ENCODE measurements at places on chromosomes 4 and X.

- peak; percentile 17 for DNase-seq
- no peak overlapping the region for H3K4me3 ChIP-seq
- peaks cover 26% of the 10 kb centered on the region for H3K4me1 ChIP-seq
- H3K27ac ChIP-seq = no peak overlapping the region
- H3K36me3 ChIP-seq = peaks cover under 1% of the 10 kb centered on the region
Observed at GRCh38 chr4:105283501-105283900, 136.8 kb downstream of the TET2 start.

- peaks cover 17% of the 10 kb centered on the region for H3K4me1 ChIP-seq
- peak overlapping the region; percentile 64 for H3K27ac ChIP-seq
- no peaks in the 10 kb centered on the region for H3K27me3 ChIP-seq
Observed at GRCh38 chrX:121958886-121959285, 911.5 kb downstream of the GLUD2 start.

- H3K36me3 ChIP-seq = peaks cover 8% of the 10 kb centered on the region
- H3K27ac ChIP-seq = peak overlapping the region; percentile 97
- peaks cover 80% of the 10 kb centered on the region for H3K4me1 ChIP-seq
- DNase-seq = no peak
- peaks cover 7% of the 10 kb centered on the region for H3K27me3 ChIP-seq
- H3K4me3 ChIP-seq = no peak overlapping the region
Observed at GRCh38 chr4:16687845-16688244, 210.6 kb downstream of the LDB2 start.

- H3K4me1 ChIP-seq = peaks cover 42% of the 10 kb centered on the region
- peak; percentile 72 for DNase-seq
- H3K36me3 ChIP-seq = peaks cover 4% of the 10 kb centered on the region
- peak overlapping the region; percentile 98 for H3K27ac ChIP-seq
- peak overlapping the region; percentile 80 for H3K4me3 ChIP-seq
Observed at GRCh38 chrX:41009850-41010846, 75.1 kb upstream of the USP9X start.

DNA sequence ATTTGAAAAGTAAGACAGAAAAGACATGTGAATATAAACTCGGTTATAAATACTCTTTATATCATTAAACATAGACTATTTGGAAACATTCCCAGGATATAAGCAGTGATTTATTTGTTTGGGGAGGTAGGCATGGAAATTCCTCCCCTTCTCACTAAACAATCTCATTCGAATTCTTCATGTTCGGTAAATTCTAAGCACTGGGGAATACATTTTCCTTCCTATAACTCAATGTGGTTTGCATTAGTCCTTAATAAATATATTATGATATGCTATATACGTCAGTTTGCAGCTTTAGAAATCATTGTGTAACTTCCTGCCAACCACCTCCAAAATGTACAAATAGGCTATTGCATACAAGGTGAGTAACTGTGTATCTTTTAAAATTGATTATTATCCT is 99.6 kb downstream of the UGT8 start:
- no peak overlapping the region for H3K27ac ChIP-seq
- no peaks in the 10 kb centered on the region for H3K27me3 ChIP-seq
- no peak overlapping the region for H3K4me3 ChIP-seq
- DNase-seq = no peak

GRCh38 chrX:45557387-45557786 is 356.7 kb upstream of the DIPK2B start:
- H3K4me1 ChIP-seq = no peaks in the 10 kb centered on the region
- peaks cover 11% of the 10 kb centered on the region for H3K36me3 ChIP-seq
- H3K4me3 ChIP-seq = no peak overlapping the region
- no peak overlapping the region for H3K27ac ChIP-seq
- DNase-seq = peak; percentile 1

GRCh38 chr4:95857761-95858160 is 17.9 kb downstream of the PDHA2 start:
- H3K4me3 ChIP-seq = no peak overlapping the region
- H3K27ac ChIP-seq = no peak overlapping the region
- no peak for DNase-seq
- no peaks in the 10 kb centered on the region for H3K36me3 ChIP-seq

DNA sequence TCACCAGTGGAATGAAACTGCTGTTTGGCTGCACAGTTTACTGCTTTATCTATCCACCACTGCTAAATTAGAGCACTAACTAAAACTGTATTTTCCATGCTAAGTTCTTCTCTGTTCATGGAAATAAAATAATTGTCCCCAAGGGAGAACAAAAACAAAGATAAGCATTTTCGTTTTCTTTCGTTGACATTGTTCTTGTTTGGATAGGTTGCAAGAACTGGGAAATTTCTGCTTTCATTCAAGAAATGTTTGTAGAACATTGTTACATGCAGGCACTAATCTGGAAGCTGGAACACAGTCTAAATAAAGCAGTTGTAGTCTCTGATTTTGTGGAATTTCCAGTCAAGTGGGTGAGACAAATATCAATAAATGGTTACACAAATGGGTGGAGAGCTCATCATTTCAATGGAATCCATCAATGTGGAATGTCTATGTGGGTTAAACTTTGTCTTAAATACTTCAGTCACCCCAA is 5.8 kb upstream of the CXCL8 start:
- DNase-seq = no peak
- H3K4me3 ChIP-seq = no peak overlapping the region
- H3K27me3 ChIP-seq = no peaks in the 10 kb centered on the region
- peaks cover 14% of the 10 kb centered on the region for H3K36me3 ChIP-seq
- peaks cover 51% of the 10 kb centered on the region for H3K4me1 ChIP-seq

DNA sequence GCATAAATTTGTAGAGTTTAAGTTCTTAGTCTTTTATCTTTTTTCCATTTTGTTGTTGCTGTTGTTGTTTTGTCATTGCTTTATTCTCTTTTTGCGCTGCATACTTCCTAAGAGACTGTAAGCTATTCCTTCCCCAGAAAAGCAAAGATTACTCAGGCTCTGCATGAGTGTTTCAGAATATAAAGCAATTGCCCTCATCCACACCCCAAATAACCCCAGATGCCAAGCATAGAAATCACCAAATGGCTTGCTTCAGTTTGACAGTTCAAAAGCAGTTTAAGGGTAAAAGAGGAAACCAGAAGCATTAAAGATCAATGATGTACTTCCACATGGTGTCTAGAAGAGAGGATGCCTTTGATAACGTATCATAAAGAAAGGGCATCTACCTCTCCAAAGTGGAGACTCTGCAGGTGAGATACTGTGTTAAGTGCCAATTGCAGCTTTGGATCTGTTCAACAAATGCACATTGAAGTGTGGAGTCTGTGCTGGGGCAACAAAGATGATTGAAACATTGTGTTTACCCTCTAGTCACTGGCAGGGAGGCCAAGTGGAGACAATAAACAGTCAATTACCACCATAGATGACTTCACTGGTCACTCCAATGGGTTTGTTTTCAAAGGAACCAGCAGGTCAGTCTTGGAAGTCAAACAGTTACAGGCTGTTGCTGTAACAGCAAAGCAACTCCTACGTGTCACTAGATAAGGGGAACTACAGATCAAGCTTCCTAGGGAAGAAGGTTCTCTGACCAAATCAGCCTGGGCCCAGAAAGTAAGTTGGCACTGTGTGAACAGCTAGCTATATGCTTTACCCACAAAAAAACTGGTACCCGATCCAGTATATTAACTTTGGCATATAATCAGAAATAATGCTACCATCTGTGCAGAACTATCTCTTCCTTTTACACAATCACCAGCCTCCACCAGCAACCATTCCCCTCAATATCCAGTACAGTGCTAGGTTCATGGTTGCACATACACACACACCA is 40.6 kb upstream of the IL21 start:
- H3K27ac ChIP-seq = no peak overlapping the region
- peak; percentile 13 for DNase-seq
- H3K4me3 ChIP-seq = no peak overlapping the region
- H3K36me3 ChIP-seq = peaks cover 11% of the 10 kb centered on the region
- peaks cover 15% of the 10 kb centered on the region for H3K27me3 ChIP-seq

- H3K27me3 ChIP-seq = no peaks in the 10 kb centered on the region
- no peaks in the 10 kb centered on the region for H3K36me3 ChIP-seq
- peaks cover 35% of the 10 kb centered on the region for H3K4me1 ChIP-seq
- H3K27ac ChIP-seq = no peak overlapping the region
- no peak overlapping the region for H3K4me3 ChIP-seq
- DNase-seq = no peak
Observed at GRCh38 chr4:147336252-147336651, 144.6 kb upstream of the EDNRA start.

- peak overlapping the region; percentile 93 for H3K27ac ChIP-seq
- H3K4me3 ChIP-seq = peak overlapping the region; percentile 16
- peaks cover 71% of the 10 kb centered on the region for H3K4me1 ChIP-seq
- no peaks in the 10 kb centered on the region for H3K27me3 ChIP-seq
- no peaks in the 10 kb centered on the region for H3K36me3 ChIP-seq
Observed at GRCh38 chr4:74117024-74117534, 18.1 kb upstream of the CXCL2 start.

- H3K27ac ChIP-seq = no peak overlapping the region
- no peak for DNase-seq
- peaks cover 25% of the 10 kb centered on the region for H3K4me1 ChIP-seq
Observed at GRCh38 chr4:85748654-85749053, 273.7 kb downstream of the ARHGAP24 start.

DNA sequence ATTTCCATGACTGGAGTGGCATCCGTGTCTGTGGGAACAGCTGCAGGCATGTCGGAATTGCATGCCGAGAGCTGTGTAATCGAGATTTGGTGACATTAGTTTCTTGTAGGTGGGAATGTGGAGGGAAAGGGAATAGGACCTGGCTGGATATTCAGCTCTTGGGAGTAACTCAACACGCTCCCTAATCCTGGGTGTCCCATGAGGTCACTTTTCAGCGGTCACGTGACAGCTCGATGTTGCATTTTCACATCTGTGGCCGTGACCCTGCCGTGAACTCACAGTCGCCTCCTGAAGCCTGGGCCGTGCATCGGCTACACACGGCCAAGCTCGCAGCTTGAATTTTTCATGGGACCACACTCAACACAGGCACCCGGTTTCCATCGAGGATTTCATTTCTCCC is 25.8 kb upstream of the PSAPL1 start:
- H3K36me3 ChIP-seq = no peaks in the 10 kb centered on the region
- H3K4me1 ChIP-seq = no peaks in the 10 kb centered on the region
- no peak overlapping the region for H3K27ac ChIP-seq
- peaks cover 29% of the 10 kb centered on the region for H3K27me3 ChIP-seq
- no peak overlapping the region for H3K4me3 ChIP-seq

- H3K27ac ChIP-seq = no peak overlapping the region
- H3K4me3 ChIP-seq = no peak overlapping the region
Observed at GRCh38 chr4:101419336-101420135, 72.2 kb upstream of the PPP3CA start.

DNA sequence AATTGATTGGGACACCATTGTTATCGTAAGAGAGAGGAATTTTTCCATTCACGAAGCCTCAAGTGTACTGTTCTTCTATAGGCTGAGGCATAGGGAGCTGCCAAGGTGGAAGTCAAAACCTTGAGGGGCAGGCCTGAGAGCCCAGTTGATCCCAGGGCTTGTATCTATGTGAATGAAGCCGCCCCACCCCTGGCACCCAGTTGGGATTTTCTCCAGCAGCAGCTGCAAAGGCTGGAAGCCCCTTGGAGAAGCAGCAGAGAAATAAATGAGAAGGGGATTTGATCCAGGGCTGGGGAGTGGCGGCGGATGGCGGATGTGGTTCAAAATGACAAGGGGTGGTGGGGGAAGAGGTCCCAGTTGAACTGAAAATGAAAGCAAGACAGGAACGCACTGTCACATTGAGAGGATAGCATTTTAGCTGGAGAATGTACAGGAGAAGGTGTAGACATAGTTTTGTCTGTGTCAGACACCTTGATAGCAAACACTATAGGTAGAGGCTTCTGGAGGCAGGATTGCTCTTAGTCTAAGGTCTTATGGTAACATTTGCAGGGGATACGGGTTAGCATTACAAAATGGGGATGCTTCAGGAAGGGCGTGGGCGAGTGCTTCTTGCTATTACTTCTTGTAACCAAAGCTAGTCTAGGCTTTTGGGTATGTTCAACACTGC is 32.6 kb downstream of the DOCK11 start:
- H3K4me1 ChIP-seq = peaks cover 50% of the 10 kb centered on the region
- no peak overlapping the region for H3K4me3 ChIP-seq
- H3K27me3 ChIP-seq = no peaks in the 10 kb centered on the region
- peaks cover 6% of the 10 kb centered on the region for H3K36me3 ChIP-seq

- peaks cover 9% of the 10 kb centered on the region for H3K4me1 ChIP-seq
- H3K4me3 ChIP-seq = no peak overlapping the region
- DNase-seq = no peak
Observed at GRCh38 chr4:83974111-83974780, 438.3 kb downstream of the GPAT3 start.

DNA sequence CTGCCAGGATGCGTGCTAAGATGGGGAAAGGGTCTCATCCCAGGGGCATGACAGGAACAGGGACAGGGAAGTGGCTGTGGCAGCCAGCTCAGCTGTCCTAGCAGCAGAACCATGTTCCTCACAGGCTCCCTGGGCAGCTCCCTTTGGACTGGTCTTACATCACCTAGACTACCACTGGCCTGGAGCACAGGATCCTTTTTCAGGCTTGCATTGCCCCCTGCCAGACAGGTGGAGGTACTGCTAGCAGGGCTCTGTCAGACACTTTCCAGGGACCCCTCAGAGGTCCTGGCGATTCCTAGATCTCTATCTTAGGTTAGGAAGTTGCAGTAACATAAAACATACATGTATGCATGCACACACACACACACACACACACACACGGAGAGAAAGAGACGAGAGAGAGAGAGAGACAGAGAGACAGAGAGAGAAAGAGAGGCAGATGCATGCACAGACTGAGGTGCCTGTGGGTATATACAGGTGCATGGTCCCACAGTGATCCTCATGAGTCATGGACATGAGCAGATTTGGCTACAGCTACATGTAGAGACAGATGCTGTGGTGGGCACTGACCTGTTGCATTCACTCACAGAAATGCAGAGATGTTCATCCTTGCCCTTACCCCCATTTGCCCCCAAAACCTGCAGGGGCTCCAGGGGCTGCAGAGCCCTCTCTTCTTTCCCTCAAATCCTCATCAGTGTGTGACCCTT is 63.6 kb downstream of the STARD8 start:
- no peaks in the 10 kb centered on the region for H3K4me1 ChIP-seq
- H3K27me3 ChIP-seq = peaks cover 1% of the 10 kb centered on the region
- H3K4me3 ChIP-seq = no peak overlapping the region
- DNase-seq = peak; percentile 36

DNA sequence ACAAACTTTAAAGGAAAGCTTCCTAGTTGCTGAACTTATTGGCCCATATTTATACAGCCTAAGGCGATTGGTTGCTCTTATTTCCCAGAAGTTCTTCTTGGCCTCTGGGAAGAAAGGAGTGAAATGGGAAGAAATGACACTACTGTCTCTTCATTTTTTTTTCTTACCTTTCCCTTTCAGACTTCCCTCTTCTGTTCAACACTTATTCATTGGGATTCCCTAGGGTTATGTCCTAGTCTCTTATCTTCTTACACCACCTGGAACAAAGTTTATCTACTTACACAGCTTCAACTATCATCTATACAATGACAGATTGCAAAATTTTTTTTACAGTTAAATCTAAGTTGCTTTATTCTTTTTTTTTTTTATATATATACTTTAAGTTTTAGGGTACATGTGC is 68.0 kb downstream of the SNX12 start:
- H3K36me3 ChIP-seq = no peaks in the 10 kb centered on the region
- H3K27ac ChIP-seq = no peak overlapping the region
- H3K4me3 ChIP-seq = no peak overlapping the region
- peaks cover 16% of the 10 kb centered on the region for H3K4me1 ChIP-seq
- no peak for DNase-seq
- peaks cover 6% of the 10 kb centered on the region for H3K27me3 ChIP-seq
